ENCODE measurements at places on chromosomes 2 and 18.
A peak's percentile ranks its signal among the peaks of the same experiment; 100 is the strongest.

GRCh38 chr2:128789221-128789620, 470.6 kb upstream of the HS6ST1 start:
- H3K36me3 ChIP-seq: no peaks in the 10 kb centered on the region
- no peaks in the 10 kb centered on the region for H3K4me1 ChIP-seq
- H3K4me3 ChIP-seq: no peak overlapping the region
- no peak for DNase-seq

- DNase-seq: no peak
- no peak overlapping the region for H3K4me3 ChIP-seq
- no peak overlapping the region for H3K27ac ChIP-seq
- H3K27me3 ChIP-seq: no peaks in the 10 kb centered on the region
- no peaks in the 10 kb centered on the region for H3K36me3 ChIP-seq
- H3K4me1 ChIP-seq: no peaks in the 10 kb centered on the region
Measured at GRCh38 chr2:16223841-16224177, 283.5 kb downstream of the MYCN start.

DNA sequence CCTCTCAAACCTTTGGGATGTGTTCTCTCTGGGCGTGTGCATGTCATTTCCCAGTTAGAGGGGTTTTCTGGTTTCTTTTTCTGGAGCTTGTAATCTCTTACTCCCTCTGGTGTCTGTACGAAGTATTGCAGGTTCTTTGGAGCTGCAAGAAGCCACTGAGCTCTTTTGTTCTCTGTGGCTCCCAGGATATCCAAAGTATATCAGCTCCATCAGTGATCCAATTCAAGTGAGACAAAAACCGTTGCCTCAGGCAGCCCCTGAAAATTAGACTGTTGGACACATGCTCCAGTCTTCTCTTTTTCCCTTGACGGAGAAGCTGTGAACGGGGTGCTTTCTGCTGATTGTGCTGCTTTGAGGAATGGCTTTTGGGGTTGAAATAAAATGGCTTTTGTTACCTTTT, 59.0 kb upstream of the LDLRAD4 start:
- H3K27me3 ChIP-seq: peaks cover 7% of the 10 kb centered on the region
- no peak overlapping the region for H3K27ac ChIP-seq
- peak; percentile 65 for DNase-seq
- H3K4me3 ChIP-seq: no peak overlapping the region
- H3K36me3 ChIP-seq: peaks cover 9% of the 10 kb centered on the region

DNA sequence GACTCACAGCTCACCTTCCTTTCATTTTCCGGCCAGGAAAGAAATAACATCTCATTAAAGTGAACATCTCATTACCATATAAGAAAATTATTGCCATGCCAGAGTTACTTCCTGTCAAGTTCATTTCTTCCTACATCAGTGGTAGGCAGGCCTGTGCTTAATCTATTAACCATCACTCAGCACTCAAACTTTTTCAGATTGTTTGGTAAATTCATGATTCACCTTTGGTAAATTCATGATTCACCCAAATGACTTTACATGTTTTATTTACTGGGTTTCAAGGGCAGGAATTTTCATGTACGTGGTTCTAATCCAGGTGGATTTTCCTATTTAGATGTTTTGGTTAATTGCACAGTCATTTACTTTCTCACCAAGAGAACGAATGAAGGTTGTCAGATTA, 116.5 kb downstream of the CSRNP3 start:
- no peak overlapping the region for H3K4me3 ChIP-seq
- no peaks in the 10 kb centered on the region for H3K4me1 ChIP-seq
- H3K27me3 ChIP-seq: no peaks in the 10 kb centered on the region
- no peak for DNase-seq
- no peak overlapping the region for H3K27ac ChIP-seq
- H3K36me3 ChIP-seq: no peaks in the 10 kb centered on the region

GRCh38 chr18:42773870-42774269, 341.6 kb downstream of the RIT2 start:
- H3K4me1 ChIP-seq: no peaks in the 10 kb centered on the region
- no peaks in the 10 kb centered on the region for H3K36me3 ChIP-seq
- no peak overlapping the region for H3K27ac ChIP-seq

GRCh38 chr2:69620870-69621269, 22.7 kb downstream of the AAK1 start:
- DNase-seq: no peak
- no peaks in the 10 kb centered on the region for H3K27me3 ChIP-seq
- H3K4me1 ChIP-seq: peaks cover 20% of the 10 kb centered on the region
- H3K4me3 ChIP-seq: no peak overlapping the region

- H3K4me1 ChIP-seq: no peaks in the 10 kb centered on the region
- H3K27ac ChIP-seq: no peak overlapping the region
- no peaks in the 10 kb centered on the region for H3K36me3 ChIP-seq
- H3K4me3 ChIP-seq: no peak overlapping the region
- H3K27me3 ChIP-seq: no peaks in the 10 kb centered on the region
Measured at GRCh38 chr2:117057016-117057415, 757.5 kb upstream of the DDX18 start.

GRCh38 chr2:163859951-163860350, 124.1 kb upstream of the FIGN start:
- H3K27me3 ChIP-seq: no peaks in the 10 kb centered on the region
- H3K36me3 ChIP-seq: no peaks in the 10 kb centered on the region
- H3K27ac ChIP-seq: no peak overlapping the region
- no peak for DNase-seq
- no peaks in the 10 kb centered on the region for H3K4me1 ChIP-seq

- peaks cover 12% of the 10 kb centered on the region for H3K4me1 ChIP-seq
- H3K27me3 ChIP-seq: no peaks in the 10 kb centered on the region
- no peak overlapping the region for H3K27ac ChIP-seq
- peaks cover 5% of the 10 kb centered on the region for H3K36me3 ChIP-seq
- H3K4me3 ChIP-seq: no peak overlapping the region
- DNase-seq: no peak
Measured at GRCh38 chr2:239240414-239240881, 160.4 kb downstream of the HDAC4 start.

- H3K27me3 ChIP-seq: peaks cover 46% of the 10 kb centered on the region
- H3K4me3 ChIP-seq: no peak overlapping the region
- no peak overlapping the region for H3K27ac ChIP-seq
- no peak for DNase-seq
- no peaks in the 10 kb centered on the region for H3K4me1 ChIP-seq
- no peaks in the 10 kb centered on the region for H3K36me3 ChIP-seq
Measured at GRCh38 chr2:170241756-170242155, 63.8 kb downstream of the MYO3B start.

DNA sequence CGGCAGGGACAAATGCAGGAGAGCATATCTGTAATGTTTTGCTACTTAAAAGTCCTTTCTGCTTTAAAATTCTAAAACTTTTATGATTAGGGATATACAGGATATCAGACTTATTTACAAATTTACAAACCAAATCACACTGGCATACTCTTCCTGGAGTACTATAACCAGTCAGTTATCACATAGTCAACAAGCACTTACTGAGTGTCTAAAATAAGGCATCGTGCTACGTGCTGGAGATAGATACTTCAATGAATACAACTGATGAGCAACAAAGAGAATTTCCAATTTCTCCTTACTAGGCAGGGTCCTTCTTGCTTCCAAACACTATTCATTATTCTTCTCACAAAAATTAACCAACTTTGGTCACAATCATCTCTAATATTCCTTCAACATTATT, 113.5 kb downstream of the PLEKHM3 start:
- no peak for DNase-seq
- no peak overlapping the region for H3K4me3 ChIP-seq
- H3K27ac ChIP-seq: no peak overlapping the region
- H3K36me3 ChIP-seq: no peaks in the 10 kb centered on the region
- H3K27me3 ChIP-seq: no peaks in the 10 kb centered on the region
- no peaks in the 10 kb centered on the region for H3K4me1 ChIP-seq

DNA sequence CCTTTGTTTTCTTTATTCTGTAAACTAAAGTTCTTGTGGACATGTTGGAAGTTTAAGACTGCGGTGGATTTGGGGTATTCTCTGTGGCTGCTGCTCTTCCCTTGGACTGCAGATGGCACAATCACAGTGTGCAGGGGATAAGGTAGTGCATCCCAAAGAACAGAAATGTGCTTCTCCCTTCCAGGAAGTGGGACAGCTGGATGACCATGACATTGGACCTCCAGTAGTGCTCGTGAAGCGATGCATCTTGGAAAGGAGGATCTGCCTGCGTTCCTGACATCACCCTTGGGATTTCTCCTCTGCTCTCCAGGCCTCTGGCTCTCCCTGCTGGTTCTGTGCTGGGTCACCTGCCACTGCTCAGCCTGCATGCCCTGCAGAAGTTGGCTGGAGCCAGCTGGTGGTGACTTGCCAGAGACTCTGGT, 109.9 kb downstream of the SLC4A3 start:
- H3K4me1 ChIP-seq: no peaks in the 10 kb centered on the region
- H3K4me3 ChIP-seq: no peak overlapping the region
- no peak for DNase-seq
- no peaks in the 10 kb centered on the region for H3K36me3 ChIP-seq
- H3K27ac ChIP-seq: no peak overlapping the region

- H3K27ac ChIP-seq: peak overlapping the region; percentile 99
- DNase-seq: peak; percentile 50
- peak overlapping the region; percentile 84 for H3K4me3 ChIP-seq
- H3K36me3 ChIP-seq: peaks cover 19% of the 10 kb centered on the region
- H3K27me3 ChIP-seq: no peaks in the 10 kb centered on the region
Measured at GRCh38 chr18:13613591-13614501, 112.5 kb downstream of the FAM210A start.

GRCh38 chr2:67323209-67323991, 73.7 kb upstream of the ETAA1 start:
- no peaks in the 10 kb centered on the region for H3K27me3 ChIP-seq
- H3K4me3 ChIP-seq: no peak overlapping the region
- no peak for DNase-seq
- H3K4me1 ChIP-seq: no peaks in the 10 kb centered on the region

GRCh38 chr18:6270771-6271216, 143.9 kb downstream of the L3MBTL4 start:
- H3K27me3 ChIP-seq: no peaks in the 10 kb centered on the region
- H3K4me1 ChIP-seq: peaks cover 5% of the 10 kb centered on the region
- no peak overlapping the region for H3K4me3 ChIP-seq
- no peak overlapping the region for H3K27ac ChIP-seq
- no peak for DNase-seq

DNA sequence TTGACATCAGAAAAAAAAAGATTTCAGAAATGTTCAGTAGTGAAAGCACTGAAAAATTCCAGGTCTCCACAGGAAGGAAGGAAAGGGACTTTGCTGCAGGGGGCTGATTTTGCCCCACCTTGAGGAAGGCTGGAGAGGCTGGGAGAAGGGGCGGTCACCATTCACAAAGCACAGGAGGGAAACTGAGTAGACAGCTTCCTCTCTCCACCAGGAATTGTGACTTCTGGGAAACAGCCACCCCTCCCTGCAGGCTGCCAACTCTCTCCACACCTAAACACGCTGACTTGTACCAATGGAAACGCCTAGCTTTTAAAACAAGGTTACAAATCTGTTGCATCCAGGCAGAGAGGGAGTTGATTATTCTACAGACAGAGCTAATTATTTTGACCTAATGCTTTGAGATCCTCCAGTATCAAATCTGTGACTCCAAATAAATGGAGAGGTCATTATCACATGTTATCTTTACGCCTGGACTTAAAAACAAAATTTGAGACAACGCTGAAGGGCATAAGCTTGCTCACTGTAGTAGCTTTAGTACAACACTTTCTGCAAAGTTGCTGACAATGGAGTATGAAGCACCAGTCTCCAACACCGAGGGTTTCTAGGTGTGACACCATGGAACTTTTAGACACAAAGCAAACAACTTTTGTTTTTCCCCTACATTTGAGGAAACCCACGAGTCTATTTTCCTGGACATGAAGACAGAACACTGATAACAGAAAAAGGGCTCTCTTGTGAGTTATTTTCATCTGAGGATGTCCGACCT, 42.7 kb downstream of the EPHA4 start:
- no peaks in the 10 kb centered on the region for H3K36me3 ChIP-seq
- DNase-seq: no peak
- H3K27me3 ChIP-seq: peaks cover 5% of the 10 kb centered on the region
- no peak overlapping the region for H3K4me3 ChIP-seq

DNA sequence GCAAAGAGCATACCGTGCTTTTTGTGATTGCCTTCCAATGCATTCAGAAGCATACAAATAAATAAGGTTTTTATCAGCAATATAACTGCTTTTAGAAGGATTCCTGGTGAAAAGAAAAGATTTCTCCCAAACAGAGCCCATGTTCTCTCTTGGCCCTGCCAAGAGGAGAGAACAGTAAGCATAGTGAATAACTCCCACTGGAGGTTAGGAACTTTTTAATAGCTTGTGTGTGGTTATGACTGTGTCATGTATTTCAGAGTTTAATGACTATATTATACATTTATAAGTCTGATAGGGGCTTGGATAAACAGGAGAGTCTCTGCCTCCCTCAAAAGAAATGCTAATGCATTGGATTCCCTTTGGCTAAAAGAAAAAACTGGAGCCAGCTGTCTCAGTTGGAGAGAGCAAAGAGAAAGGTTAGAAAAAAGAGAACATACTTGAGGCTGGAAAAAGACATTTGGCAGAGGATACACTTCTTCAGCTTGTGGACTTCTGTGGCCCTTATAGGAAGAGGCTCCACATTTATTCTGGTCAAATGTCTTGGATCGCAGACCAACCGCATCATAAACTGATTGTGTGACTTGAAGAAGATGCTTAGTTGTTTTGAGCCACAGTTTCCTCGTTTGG, 63.0 kb upstream of the SPRED2 start:
- peaks cover 17% of the 10 kb centered on the region for H3K27me3 ChIP-seq
- H3K4me1 ChIP-seq: no peaks in the 10 kb centered on the region
- H3K36me3 ChIP-seq: no peaks in the 10 kb centered on the region
- H3K27ac ChIP-seq: no peak overlapping the region

DNA sequence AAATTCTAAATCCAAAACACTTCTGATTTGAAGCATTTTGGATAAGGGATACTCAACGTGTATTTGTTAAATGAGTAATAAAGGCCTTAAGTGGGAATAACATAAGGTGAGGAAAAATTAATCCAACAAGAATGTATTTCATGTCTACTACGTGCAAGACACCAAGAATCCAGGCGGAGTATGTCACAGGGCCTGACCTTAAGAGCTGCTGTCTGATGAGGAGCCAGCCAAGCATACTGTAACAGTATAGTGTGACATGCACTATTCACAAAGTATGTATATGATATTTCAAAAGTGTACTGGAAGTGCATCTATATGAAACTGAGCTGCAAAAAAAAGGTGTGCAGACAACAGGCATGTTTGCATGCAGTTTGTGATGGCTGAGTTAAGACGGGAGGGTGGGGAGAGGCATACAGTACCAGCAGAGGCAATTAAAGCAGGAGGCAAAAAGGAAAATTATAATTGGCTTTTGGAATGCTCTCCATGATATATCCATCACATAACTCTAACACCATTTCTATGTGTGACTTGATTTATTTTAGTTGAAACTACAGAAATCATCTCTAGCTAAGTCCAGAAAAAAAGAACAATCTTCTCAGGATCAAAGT, 18.2 kb downstream of the IWS1 start:
- no peak overlapping the region for H3K27ac ChIP-seq
- H3K4me3 ChIP-seq: no peak overlapping the region
- no peak for DNase-seq
- peaks cover 44% of the 10 kb centered on the region for H3K36me3 ChIP-seq
- H3K4me1 ChIP-seq: peaks cover 28% of the 10 kb centered on the region
- H3K27me3 ChIP-seq: no peaks in the 10 kb centered on the region
